CD4-positive, alpha-beta memory T cell (primary cell): ENCODE measurements at places on chromosomes 12 and 14. TPM values are rescaled to one million over a fixed set of nuclear protein-coding genes. Genes with fewer than 3 reads are reported as not detected.

DNA sequence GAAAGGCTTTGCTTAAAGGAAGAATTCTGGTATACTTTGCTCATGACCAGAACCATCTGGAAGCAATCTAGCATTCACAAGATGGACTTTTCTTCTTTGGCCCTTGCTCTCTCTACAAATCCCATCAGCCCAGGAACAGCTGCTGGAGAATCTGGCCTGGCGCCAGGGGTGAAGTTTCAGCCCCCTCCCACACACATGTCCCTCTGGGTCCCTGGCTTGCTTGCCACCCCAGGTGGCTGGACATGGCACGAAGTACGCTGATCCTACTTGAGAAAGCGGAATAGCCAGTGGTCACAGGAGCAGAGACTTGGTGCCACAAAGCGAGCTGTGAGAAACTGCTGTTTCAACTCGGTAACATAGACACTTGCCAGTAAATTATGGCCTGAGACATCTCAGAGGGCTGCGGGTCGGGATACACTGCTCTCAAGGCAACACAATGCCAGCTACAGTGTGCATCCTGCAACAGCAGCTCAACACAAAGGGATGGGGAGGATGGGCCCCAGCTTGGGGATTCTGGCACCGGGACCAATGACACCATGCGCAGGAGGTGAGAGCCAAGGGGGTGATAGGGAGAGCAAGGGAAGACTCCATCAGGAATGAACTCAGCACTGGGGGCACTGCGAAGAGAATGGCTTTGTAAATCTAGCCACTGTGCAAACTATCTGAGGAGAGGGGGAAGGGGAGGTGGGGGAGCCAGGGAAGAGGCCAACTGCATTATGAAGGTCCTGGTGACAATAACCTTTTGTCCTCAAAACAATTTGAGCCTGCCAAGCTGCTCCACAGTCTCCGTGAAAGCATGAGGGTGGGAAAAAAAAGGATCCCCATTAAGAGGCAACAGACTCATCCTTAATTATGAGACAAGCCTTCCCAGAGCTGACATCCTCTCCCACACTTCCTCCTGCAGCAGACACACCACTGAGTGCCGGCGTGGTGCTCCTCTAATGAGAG, 219.9 kb downstream of the PPM1H start:
- peaks cover 4% of the 10 kb centered on the region for H3K27me3 ChIP-seq
- DNase-seq = no peak
- H3K4me1 ChIP-seq = no peaks in the 10 kb centered on the region
- no peak overlapping the region for H3K27ac ChIP-seq
- no peak overlapping the region for H3K4me3 ChIP-seq

- peaks cover 12% of the 10 kb centered on the region for H3K4me1 ChIP-seq
- no peaks in the 10 kb centered on the region for H3K27me3 ChIP-seq
- no peak overlapping the region for H3K27ac ChIP-seq
- no peaks in the 10 kb centered on the region for H3K36me3 ChIP-seq
Measured at GRCh38 chr12:68532204-68532886, 78.4 kb upstream of the RAP1B start.

DNA sequence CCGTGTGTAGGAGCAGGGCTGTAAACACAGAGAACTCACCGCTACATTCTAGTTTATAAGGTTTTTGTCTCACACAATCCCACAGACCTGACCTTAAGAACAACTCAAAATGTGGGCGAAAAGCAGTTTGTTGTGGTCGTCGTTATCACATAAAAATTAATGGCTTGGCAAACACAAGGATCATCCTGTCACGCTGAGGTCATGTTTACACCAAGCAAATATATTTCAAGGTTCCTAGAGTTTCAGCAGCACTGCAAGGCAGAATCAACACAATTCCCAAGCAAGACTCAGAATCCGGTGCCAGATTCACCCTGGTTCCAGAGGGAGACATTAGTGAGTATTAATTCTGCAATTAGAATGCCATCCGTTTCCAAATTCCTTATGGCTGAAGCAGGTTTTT, 30.1 kb upstream of the MAP1LC3B2 start:
- H3K4me1 ChIP-seq = peaks cover 14% of the 10 kb centered on the region
- no peaks in the 10 kb centered on the region for H3K27me3 ChIP-seq
- no peak for DNase-seq
- no peak overlapping the region for H3K4me3 ChIP-seq
- no peak overlapping the region for H3K27ac ChIP-seq

DNA sequence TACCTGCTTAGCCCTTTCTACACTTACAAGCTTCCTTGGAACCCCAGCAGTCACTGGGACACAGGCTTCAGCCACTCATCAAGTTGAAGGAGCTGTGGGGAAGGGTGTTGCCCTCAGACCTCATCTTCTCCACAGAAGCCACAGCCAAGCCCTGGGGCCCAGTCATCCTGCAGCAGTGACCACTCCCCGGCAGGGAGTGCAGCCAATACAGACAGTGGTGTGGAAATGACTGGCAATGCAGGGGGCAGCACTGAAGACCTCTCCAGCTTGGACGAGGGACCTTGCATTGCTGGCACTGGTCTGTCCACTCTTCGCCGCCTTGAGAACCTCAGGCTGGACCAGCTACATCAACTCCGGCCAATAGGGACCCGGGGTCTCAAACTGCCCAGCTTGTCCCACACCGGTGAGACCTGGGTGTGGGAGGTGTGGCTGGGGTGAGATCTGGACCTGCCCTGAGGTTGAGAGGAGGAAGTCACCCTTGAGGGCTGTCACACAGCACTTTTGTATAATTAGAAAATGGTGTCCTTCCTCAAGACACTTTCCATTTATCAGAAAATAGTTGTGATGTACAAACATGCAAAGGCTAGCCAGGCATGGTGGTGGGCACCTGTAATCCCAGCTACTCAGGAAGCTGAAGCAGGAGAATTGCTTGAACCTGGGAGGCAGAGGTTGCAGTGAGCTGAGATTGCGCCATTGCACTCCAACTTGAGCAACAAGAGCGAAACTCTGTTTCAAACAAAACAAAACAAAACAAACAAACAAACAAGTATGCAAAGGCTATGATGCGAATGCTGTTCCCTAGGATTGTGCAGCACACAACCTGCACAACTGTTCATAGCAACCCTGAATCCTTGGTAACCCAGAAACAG, 9.9 kb downstream of the GLI1 start:
- H3K27me3 ChIP-seq = no peaks in the 10 kb centered on the region
- H3K36me3 ChIP-seq = peaks cover 52% of the 10 kb centered on the region
- H3K4me1 ChIP-seq = peaks cover 33% of the 10 kb centered on the region
- DNase-seq = peak; percentile 39
- H3K27ac ChIP-seq = no peak overlapping the region

DNA sequence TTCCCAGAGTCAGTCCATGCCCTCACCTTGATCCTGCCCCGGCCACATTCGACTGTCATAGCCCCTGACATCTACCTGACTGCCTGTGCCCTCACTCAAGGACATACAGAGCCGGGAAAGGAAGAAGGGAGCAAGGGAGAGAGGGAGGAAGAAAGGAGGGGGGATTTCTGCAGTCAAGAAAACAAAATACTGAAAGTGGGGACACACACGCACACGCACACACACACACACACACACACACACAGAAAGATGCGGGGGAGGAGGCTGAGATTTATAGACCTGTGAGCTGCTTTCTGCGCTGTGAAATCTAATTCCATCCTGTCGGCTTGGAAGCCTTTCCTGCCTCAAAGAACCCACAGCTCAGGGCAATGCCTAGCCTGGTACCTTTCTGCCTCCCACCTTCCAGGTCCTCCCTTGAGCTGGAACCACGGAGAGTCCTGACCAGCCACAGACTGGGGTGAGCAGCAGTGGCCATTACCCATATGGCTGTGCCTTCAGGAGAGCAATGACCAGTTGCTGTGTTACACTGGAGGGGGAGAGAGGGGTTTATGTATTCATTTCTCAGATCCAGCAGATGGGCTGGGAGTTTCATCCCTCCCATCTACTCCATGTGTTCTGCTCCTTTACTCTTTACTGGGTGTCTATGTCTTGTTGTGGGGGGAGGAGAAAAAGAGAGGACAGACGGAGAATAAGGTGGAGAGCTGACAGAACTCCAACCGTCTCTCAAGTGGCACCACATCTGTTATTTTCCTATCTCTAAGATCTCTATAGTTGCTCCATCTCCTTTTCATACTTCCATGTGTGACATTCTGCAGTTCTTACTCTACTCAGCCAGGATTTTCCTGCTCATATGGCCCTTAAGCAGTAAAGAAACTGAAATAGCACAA, 12.9 kb downstream of the C14orf93 start:
- H3K27me3 ChIP-seq = no peaks in the 10 kb centered on the region
- no peaks in the 10 kb centered on the region for H3K4me1 ChIP-seq

- H3K4me1 ChIP-seq = peaks cover 15% of the 10 kb centered on the region
- H3K27ac ChIP-seq = no peak overlapping the region
- H3K36me3 ChIP-seq = no peaks in the 10 kb centered on the region
- H3K27me3 ChIP-seq = no peaks in the 10 kb centered on the region
- DNase-seq = no peak
Measured at GRCh38 chr12:13142747-13143146, 39.3 kb upstream of the GSG1 start.

GRCh38 chr12:62660756-62661155, 194.1 kb downstream of the MON2 start:
- H3K36me3 ChIP-seq = no peaks in the 10 kb centered on the region
- H3K4me1 ChIP-seq = no peaks in the 10 kb centered on the region
- no peak for DNase-seq
- no peak overlapping the region for H3K4me3 ChIP-seq
- H3K27me3 ChIP-seq = no peaks in the 10 kb centered on the region

DNA sequence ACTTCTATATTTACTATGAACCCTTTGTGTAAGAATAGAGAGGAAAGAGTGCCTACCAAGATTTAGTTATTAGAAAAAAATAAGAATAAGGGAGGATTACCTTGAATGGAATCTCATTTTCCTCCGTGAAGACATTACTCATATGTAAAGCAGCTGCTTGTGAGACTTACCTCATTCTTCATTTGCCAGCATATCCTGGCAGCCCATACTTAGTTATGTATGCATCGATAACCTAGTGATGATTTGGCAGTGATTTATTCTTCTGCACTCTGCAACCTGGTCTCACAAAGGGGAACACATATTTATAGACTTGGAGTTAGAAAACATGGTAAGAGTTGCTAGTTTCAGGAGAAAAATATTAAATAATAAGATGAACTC, 56.8 kb downstream of the LRFN5 start:
- no peaks in the 10 kb centered on the region for H3K4me1 ChIP-seq
- H3K36me3 ChIP-seq = no peaks in the 10 kb centered on the region
- DNase-seq = no peak
- H3K27me3 ChIP-seq = no peaks in the 10 kb centered on the region

DNA sequence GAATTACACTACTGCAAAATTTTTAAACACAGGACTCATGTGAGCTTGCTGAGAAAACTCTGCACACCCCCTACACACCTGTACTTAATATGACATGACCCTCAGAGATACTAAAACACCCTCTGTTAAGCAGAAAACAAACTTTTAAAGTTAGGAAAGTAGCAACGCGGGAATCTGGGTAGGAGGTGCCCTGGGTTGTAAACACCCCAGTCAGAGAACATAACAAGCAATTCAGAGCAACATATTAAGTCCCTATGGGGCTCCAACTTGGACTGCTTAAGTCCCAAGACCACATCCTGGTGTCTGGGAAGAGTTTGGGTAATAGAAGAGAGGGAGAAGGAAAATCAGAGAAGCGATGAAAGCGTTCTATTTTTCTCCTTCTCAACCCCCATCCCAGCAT, 1.2 kb downstream of the ATF7 start:
- peaks cover 37% of the 10 kb centered on the region for H3K4me1 ChIP-seq
- no peaks in the 10 kb centered on the region for H3K36me3 ChIP-seq
- H3K27me3 ChIP-seq = no peaks in the 10 kb centered on the region
- H3K4me3 ChIP-seq = peak overlapping the region; percentile 96
- peak overlapping the region; percentile 83 for H3K27ac ChIP-seq

- no peak for DNase-seq
- H3K27me3 ChIP-seq = no peaks in the 10 kb centered on the region
- no peak overlapping the region for H3K27ac ChIP-seq
- no peaks in the 10 kb centered on the region for H3K36me3 ChIP-seq
Measured at GRCh38 chr12:49228653-49229052, 36.2 kb upstream of the TUBA1C start.

ASCL1 gene
- total RNA-seq = not detected

LRRIQ1 gene
- not detected for total RNA-seq

KRT5 gene
- not detected for total RNA-seq

DDX24 gene
- 322 TPM for total RNA-seq

GUCY2C gene
- total RNA-seq = not detected

IFNG-AS1 gene
- total RNA-seq = 11.7 TPM
